ENCODE measurements at places on chromosomes 16 and 17. TPM values are rescaled to one million over a fixed set of nuclear protein-coding genes. Genes with fewer than 3 reads are reported as not detected.

HEATR9 gene
- total RNA-seq = not detected

ABCC11 gene
- total RNA-seq = under 0.01 TPM

MAFG gene
- 17.0 TPM for total RNA-seq

PERCC1 gene
- total RNA-seq = not detected

RRAD gene
- 13.5 TPM for total RNA-seq

ADAD2 gene
- not detected for total RNA-seq

MMP25 gene
- under 0.01 TPM for total RNA-seq

HOXB1 gene
- not detected for total RNA-seq

SMTNL2 gene
- 0.28 TPM for total RNA-seq

PMP22 gene
- total RNA-seq = 170 TPM

YPEL3 gene
- total RNA-seq = 6.3 TPM

EVPLL gene
- not detected for total RNA-seq

GCGR gene
- 0.09 TPM for total RNA-seq

KRTAP4-4 gene
- not detected for total RNA-seq

OTOP2 gene
- not detected for total RNA-seq

RAI1 gene
- 5.5 TPM for total RNA-seq

GPR139 gene
- not detected for total RNA-seq

COPRS gene
- total RNA-seq = 93.1 TPM

TMEM235 gene
- not detected for total RNA-seq

NOS2 gene
- under 0.01 TPM for total RNA-seq

ZSCAN32 gene
- total RNA-seq = 9.5 TPM

MRPS34 gene
- 77.1 TPM for total RNA-seq

ABCA8 gene
- total RNA-seq = 50.3 TPM

SOX8 gene
- under 0.01 TPM for total RNA-seq

GFAP gene
- total RNA-seq = 0.14 TPM

CDH8 gene
- not detected for total RNA-seq

KRTAP4-3 gene
- not detected for total RNA-seq

CACNG1 gene
- total RNA-seq = not detected

PPP1R27 gene
- not detected for total RNA-seq

GP1BA gene
- not detected for total RNA-seq

MMP15 gene
- total RNA-seq = 3.5 TPM

AXIN1 gene
- total RNA-seq = 15.2 TPM

TMEM114 gene
- not detected for total RNA-seq

SLC16A13 gene
- total RNA-seq = 0.92 TPM

ACTG1 gene
- 6,265 TPM for total RNA-seq

FADS6 gene
- total RNA-seq = not detected

ABCC1 gene
- 39.0 TPM for total RNA-seq

CALCOCO2 gene
- total RNA-seq = 46.4 TPM

WSB1 gene
- total RNA-seq = 130 TPM

SCIMP gene
- total RNA-seq = not detected

C16orf87 gene
- total RNA-seq = 11.9 TPM

NXPH3 gene
- total RNA-seq = 0.14 TPM

ZNF385C gene
- under 0.01 TPM for total RNA-seq
